Cardiac fibroblast (primary cell): ENCODE measurements at places on chromosomes 1 and 21.

DNA sequence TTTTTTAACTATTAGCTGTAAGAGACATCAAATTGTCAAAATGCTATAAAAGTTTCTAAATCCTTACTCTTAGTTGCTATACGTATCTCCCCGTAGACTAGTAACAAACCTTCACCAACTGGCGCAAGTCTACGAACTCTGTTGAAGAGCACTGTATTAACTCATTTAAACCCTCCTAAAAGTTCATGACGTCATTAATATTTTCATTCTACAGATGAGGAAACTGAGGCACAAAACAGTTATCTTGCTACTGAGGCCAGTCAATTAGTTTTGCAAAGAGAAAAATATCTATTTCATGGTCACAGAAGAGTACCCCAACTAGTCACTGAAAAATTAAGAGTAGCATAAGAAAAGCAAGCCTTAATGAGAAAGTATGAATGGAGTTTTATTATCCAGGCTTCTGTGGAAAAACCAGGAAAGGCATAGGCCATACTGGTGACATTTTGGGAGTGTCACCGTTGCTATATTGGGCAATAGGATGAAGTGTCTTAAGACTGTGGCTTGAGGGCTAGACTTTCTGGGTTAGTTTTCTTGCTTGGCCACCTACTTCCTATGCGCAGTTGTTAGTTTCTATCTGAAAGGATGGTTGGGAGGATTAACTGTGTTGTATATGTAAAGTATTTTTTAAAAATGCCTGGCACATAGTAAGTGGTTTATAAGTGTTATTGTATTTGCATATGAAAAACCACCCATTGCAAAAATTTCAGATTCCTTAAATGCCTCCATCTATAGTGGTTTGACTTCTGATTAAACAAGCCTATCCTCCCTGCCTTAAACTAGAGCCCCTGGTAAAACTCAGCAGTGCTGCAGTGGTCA is 52.4 kb upstream of the SYT14 start:
- no peak for DNase-seq

DNA sequence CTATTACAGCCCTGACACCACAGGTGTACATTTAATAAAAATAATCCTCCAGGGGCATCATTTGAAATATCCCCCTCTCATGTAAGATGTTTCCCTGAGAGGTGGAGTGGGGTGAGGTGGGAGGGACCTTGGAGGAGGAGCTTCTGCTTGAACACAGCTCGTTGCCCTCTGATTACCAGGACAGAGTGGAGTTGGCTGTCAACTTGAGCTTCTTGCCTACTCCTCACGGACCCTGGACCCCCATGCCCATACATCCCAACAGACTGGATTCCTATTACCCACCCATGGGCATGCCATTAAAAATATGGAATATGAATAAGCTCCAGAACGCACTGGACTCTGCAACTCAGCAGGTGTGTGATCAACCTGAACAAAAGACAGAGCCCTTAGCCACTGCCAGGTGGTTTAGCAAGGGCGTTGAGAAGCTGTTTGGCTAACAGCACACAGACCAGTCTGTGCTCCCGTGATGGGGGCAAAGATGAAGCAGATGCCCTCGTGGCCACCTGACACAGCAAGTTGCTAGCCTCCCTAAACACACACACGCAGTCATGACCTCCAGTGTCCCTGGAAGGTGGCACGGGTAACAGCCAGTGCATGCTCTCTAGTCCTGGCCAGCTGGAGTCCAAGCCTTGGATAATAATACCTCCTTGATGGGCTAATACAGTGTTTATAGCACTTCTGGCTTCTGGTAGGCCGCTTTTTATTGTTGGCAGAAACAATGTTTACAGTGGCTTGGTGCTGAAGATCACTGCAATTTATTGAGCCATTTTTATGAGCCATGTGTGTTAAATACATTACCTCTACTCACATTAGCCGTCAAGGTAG is 155.0 kb downstream of the TOMM20 start:
- DNase-seq = no peak

- DNase-seq = no peak
Observed at GRCh38 chr1:205527931-205528330, 23.5 kb downstream of the CDK18 start.

DNA sequence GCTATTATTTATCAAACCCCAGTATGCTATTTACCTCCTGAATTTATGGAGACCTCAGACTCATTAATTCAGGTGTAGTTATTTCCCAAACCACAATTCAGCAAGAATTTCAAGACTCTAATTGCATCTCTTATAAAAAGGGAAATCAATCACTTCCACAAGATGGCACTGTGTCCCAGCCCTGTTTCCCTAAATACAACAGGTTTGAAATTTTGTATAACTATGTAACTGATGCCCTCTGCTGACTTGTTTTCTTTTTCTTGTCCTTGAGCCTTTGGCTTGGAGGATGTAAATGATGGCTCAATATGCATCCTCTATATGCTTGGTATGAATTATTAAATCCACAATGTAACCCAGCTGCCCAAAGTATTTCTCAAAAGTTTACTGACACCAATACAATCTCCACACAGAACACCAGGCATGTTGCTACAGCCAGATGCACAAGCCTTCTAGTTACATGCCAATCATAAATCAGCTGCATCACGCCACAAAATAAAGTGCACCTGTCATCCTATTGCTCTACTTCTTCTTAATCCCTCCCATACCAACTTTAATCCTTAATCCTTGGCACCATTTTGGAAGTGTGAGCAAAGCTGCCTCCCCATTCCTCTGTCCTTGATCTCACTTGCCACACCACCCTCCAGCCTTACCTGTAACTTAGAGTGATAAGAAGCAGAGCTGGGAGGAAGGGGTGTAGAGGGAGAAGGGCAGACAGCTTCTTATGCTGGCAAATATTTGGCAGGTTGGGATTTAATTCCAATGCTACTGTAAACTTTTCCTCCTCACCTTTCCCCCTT is 9.0 kb downstream of the C1orf105 start:
- DNase-seq = peak; percentile 85

- no peak for DNase-seq
Observed at GRCh38 chr1:110100335-110100734, 11.9 kb upstream of the UBL4B start.

DNA sequence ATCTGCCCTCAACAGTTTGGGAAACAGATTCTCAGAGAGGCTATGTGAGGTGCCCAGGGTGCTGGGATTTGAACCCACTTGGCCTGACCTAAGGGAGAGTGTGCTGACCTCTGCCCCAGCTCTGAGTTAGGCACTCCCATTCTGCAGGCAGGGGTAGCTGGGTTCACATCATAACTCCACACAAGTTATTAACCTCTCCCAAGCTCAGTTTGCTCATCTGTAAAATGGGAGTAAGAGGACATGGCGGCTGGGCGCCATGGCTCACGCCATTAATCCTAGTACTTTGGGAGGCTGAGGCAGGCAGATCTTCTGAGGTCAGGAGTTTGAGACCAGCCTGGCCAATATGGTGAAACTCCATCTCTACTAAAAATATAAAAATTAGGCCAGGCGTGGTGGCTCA is 8.9 kb upstream of the SLC25A33 start:
- DNase-seq = no peak

DNA sequence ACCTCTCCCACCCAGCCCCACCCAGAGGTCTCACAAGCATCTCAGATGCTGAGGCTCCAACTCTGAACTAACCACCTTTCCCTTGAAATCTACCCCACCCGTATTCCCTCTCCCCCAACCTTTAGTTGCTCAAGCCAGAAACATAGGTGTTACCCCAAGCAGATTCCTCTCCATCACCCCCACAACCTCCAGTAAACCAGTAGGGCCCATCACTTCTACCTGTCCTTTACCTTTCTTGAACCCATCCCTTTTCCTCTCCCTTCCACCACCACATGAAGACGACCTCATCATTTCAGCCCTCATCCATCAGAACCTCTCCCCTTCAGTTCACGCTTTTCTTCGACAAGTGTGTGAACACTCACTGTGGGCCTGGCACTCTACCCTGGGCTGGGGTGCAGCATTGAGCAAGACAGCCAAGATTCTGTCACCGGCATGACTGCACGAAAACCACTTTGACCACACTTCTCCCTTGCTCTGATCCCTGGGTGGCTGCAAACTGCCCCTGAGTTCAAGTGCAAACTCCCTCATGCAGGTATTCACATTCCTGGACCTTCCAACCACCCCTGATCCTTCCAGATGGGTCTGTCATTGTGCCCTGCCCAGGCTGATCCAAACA is 65.5 kb upstream of the LAPTM5 start:
- DNase-seq = peak; percentile 73

DNA sequence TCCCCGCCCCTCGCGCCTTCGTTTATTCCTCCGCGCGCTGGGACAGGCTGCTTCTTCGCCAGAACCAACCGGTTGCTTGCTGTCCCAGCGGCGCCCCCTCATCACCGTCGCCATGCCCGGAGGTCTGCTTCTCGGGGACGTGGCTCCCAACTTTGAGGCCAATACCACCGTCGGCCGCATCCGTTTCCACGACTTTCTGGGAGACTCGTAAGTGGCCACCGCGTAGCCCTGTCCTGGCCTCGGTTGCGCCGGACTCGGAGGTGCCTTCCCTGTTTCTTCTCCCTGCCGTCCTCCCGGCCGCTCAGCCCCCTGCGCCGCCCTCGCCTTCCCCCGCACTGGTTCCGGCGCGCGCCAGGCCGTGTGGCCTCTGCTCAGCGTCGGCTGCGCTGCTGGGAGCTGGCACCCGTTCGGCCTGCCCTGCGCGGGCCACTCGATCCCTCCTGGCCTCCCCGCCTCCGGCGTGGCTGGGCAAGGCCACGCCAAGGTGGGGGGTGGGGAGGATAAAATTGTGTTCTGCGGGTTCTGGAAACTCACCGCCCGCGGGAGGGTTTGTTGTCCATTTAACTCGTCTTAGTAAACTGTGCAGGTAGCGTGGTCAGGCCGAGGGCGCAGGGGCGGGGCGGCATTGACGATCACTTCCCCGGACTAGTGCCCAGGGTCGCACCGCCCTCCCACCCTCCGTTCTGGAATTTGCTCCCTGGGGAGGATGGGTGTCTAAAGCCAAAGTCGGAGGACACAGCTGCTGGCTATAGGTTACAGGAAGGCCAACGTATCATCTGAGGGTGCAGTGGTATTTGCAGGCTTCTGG is at the start of gene PRDX6:
Gene PRDX6 (plus strand): TSS at position 50 of the 808 bp plus-strand sequence. CDS start 63 bp downstream, at position 113.
- DNase-seq = peak; percentile 89

DNA sequence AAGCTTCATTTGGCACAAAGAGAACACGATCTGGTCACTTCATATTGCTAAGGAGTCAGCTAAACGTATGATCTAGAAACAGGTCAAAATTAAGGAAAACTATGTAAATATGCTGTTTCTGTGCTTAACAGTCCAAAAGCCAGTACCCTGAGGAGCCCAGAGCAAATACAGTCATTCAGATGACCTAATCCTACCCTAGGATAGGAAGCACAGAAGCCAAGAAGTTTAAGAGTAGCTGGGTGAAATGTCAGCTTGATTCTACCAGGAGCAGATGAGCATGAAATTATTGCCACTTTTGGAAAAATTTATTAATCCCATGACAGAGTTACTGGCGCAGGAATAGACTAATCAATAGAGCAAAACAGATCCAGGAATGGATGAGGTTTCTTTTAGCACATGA is 18.3 kb downstream of the SORT1 start:
- DNase-seq = peak; percentile 56

DNA sequence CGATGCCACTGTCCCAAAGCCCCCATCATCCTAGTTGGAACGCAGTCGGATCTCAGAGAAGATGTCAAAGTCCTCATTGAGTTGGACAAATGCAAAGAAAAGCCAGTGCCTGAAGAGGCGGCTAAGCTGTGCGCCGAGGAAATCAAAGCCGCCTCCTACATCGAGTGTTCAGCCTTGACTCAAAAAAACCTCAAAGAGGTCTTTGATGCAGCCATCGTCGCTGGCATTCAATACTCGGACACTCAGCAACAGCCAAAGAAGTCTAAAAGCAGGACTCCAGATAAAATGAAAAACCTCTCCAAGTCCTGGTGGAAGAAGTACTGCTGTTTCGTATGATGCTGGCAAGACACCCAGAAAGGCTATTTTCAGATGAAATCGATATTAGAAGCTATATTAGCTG is 8.1 kb downstream of the RHOU start:
- no peak for DNase-seq

DNA sequence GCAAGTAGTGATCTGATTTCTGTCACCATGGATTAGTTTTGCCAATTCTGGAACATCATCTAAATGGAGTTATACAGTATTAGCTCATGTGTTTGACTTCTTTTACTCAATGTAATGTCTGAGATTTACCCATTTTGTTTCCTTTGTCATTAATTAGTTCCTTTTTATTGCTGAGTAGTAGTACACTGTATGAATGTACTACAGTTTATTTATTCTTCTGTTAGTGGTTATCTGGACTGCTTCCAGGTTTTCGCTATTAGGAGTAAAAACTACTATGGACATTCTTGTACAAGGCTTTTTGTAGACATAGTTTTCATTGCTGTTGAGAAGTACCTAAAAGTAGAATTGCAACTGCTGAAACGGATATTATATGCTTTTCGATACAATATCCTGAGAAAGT is 14.1 kb downstream of the SUCO start:
- peak; percentile 22 for DNase-seq

DNA sequence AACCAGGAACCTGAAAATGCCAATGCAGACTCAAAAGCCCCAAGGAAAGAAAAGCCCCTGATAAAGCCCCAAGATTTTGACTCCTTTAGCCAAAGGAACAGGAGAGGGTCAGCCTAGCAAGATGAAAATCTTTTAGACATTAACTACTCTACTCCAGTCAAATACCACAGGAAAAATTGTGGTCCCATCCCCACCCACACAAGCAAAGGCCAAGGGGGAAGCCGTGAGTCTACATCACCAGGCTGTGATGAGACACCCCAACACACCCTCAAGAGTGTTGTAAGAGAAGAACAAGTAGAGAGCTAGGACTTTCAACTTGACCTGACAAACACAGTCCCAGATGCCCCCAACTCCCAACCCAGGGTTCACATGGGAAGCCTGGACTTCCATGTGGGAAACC is 192.8 kb upstream of the NR5A2 start:
- DNase-seq = no peak

- no peak for DNase-seq
Observed at GRCh38 chr21:41707231-41707959, 59.5 kb downstream of the RIPK4 start.

DNA sequence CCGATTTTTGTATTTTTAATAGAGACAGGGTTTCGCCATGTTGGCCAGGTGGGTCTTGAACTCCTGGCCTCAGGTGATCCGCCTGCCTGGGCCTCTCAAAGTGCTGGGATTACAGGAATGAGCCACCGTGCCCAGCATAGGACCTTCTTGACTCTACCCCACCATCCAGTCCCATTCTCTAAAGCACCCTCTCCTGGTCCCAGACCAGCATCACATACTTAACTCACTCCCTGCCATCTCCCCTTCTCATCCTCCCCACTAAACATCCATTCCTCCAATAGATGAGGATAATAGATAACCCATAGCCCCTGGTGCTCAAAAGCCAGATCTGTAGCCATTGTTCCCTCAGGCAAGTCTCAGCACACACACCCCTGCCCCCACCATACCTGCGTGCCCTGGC is 2.1 kb downstream of the ENTREP3 start:
- DNase-seq = no peak

- no peak for DNase-seq
Observed at GRCh38 chr1:222373216-222373615, 174.7 kb downstream of the HHIPL2 start.

- DNase-seq = no peak
Observed at GRCh38 chr21:14116080-14116481, 94.7 kb downstream of the LIPI start.

GRCh38 chr1:43705982-43706597 is 1.2 kb upstream of the ST3GAL3 start:
- no peak for DNase-seq
